ENCODE measurements at places on chromosomes 3 and 15. TPM values are rescaled to one million over a fixed set of nuclear protein-coding genes. Genes with fewer than 3 reads are reported as not detected.

The PPP1R14D gene
- total RNA-seq, result not detected

The GUCA1C gene
- total RNA-seq, result not detected

The SPINT1 gene
- total RNA-seq, result 129 TPM

The MYL3 gene
- total RNA-seq, result 0.24 TPM

The SERPINI2 gene
- not detected for total RNA-seq

The B2M gene
- 74.3 TPM for total RNA-seq

Measured in H9 (cell line).